ENCODE measurements at places on chromosomes 12 and 14.

DNA sequence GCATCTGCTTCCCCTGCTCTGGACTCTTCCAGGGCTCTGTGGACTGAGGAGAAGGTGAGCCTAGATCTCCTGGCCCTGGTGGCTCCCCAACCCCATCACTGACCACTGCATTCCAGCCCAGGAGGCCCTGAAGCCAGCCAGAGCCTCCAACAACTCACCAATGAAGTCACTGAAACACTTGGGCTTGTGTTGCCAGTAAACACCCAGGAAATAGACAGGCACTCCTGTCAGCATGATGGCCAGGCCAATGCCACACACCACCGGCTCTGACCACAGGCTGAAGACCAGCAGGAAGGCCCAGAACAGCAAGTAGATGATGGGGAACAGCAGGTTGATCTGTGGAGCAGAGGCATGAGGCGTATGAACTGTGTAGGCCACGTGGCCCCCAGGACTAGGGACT is 8.8 kb upstream of the CEBPE start:
- no peak for ATAC-seq

DNA sequence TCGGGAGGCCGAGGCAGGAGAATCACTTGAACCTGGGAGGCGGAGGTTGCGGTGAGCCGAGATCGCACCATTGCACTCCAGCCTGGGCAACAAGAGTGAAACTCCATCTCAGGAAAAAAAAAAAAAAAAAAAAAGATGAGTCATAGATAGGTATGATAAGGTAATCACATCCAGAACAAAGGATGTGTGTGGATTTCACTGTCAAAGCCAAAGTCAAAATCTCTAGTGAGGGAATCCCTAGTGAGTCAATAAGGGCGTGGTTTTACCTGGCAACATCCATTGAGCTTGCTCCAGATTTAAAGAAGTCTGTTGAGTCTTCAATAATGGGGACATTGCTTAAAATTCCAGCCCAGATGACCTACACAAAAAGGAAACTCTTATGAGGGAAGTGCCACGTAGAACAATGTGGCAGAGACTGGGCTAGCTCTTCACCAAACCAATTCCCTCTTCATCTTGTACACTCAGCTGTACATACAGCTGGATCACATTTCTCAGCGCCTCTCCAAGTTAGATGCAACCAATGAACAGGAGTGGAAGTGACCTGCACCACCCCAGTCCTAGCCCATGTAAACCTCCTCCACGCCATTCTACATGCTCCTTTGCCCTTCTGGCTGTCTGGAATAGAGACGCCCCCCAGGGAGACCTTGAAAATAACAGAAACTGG is 23.4 kb downstream of the ALDH1L2 start:
- ATAC-seq: no peak

GRCh38 chr12:52632656-52633055 is 14.3 kb upstream of the KRT73 start:
- no peak for ATAC-seq

- no peak for ATAC-seq
These were observed 207.2 kb downstream of the SLC5A8 start for GRCh38 chr12:101002696-101003419.

DNA sequence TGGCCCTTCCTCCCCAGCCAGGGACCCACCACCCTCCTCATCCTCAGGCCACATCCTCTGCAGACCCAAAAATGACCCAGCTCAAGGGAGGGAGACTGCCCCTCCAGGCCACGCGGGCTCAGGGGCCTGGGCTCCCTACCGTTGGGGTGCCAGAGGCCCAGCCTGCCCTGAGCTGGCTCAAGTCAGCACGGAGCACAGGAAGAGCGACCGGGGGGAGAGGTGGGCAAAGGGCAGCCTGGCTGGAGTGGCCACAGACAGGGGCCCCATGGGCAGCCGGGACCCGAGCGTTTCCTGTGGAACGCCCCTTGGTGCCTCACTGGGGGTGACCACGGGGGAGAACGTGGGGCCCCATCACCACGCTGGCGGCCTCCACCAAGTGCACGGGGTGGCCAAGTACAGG is 10.7 kb downstream of the JAG2 start:
- no peak for ATAC-seq

- ATAC-seq: no peak
These were observed 53.1 kb downstream of the RERG start for GRCh38 chr12:15168026-15168678.

DNA sequence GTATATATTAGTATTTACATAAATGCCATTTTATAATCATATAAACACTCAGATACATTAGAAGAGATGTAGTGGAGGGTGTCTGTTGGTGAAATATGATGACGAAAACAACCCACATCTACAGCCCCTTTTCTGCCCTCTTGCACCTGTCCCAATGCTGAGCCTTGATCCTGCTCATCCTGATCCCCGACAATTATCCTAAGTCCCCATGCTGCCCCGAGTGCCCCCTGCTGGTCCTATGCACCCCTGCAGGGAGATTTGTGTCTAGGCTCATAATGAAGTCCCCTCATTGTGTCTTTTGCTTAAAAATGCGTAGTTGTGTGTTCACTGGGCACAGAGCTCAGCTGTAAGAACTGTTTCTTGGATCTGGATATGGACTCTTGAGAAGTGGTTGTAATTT is 554.5 kb downstream of the TMEM121 start:
- no peak for ATAC-seq

DNA sequence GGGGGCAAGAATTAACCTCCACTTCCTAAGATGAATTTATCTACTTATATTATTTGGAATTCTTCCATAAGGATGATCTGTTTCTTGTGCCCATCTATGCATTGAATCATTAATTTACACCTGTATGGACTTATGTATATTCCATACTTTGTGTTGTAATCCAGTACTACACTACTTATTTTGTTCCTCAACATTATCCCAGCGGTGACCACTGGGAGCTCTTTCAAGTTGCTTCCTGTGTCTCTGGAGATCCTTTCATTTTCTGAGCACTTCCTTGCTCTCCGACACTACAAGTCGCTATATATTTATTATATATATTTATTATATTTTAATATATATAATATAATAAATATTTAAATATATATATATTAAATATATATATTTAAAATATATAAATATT is 54.9 kb upstream of the SCN8A start:
- ATAC-seq: no peak

GRCh38 chr14:105195522-105196264 is 14.6 kb upstream of the NUDT14 start:
- no peak for ATAC-seq

DNA sequence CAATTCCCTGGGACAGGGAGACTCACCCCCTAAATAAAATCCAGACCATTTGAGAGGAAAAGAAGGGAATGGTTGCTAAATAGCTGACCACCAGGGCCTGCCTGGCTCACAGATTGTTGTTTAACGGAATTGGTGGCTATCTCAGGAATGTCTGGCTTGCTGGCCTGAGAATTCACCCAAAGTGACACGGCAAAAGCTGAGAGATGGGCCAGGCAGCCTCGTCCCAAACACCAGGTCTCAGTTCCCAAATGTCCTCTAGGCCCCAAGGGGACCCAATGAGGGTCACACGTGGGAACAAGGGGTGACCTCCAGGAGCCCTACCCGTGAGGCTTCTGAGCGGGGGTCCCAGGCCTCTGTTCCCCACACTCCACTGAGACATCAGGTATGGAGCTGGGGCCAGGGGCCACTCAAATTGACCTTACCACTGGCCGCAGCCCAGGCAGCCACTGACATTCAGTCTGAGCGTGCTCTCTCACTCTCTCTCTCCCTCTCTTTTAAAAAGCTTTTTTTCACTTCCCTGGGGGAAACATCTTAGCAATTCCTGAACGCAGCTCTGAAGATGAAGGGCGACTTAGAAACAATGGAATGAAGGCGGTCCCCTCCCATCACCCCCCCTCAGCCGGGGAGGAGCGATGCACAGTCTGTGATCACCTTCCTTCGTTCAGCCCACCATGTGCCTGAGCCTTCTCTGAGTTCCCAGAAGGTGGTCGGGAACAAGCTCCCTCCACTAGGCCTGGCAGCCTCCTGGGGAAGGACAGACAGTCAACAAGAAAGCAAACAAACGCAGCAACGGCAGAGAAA is 131.2 kb downstream of the SCARB1 start:
- no peak for ATAC-seq

GRCh38 chr12:113837528-113838296 is 128.4 kb downstream of the RBM19 start:
- ATAC-seq: no peak

DNA sequence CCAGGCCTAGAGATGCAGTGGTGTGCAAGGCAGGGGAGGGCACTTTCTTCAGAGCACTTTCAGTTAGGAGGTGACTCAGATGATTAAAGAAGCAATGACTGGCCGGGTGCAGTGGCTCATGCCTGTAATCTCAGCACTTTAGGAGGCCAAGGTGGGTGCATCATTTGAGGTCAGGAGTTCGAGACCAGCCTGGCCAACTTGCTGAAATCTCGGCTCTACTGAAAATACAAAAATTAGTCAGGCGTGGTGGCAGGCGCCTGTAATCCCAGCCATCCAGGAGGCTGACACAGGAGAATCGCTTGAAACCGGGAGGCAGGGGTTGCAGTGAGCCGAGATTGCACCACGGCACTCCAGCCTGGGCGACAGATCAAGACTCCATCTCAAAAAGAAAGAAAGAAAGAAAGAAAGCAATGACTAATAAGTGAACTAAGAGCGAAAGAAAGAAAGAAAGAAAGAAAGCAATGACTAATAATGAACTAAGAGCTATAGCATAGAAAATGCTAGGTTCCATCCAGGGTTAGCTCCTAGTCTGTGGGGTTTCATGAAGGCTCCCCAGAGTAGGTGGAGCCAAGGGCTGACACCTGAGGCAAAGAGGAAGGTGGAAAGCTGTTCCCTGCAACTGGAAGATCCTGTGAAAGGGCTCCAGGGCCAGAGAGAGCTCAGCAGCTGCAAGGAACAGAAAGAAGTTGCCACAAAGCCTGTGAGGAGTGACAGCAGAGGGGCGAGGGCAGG is 334.5 kb downstream of the CACNA1C start:
- peak; percentile 14 for ATAC-seq
